ENCODE measurements at places on chromosomes 2 and 18.

GRCh38 chr2:568639-569235 lies 108.5 kb downstream of the TMEM18 start:
- DNase-seq: no peak

DNA sequence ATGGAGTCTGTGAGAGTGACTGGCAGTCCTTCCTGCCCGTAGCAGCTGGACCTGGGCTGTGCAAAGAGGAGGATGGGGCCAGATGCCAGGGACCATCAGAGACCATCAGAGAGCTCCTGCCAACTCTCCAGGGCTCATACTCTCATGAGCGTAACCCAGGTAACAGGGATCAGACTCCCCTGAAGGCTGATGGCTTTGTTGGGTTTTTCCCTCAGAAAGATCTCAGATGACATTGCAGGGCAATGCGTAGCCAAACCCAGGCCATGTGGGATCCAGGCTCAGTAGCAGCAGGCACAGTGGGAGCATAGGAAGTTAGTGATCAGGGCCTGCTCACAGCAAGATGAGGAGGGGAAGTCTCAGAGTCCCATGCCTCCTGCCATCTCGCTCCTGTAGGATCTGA lies 218.0 kb downstream of the LOXHD1 start:
- no peak for DNase-seq

DNA sequence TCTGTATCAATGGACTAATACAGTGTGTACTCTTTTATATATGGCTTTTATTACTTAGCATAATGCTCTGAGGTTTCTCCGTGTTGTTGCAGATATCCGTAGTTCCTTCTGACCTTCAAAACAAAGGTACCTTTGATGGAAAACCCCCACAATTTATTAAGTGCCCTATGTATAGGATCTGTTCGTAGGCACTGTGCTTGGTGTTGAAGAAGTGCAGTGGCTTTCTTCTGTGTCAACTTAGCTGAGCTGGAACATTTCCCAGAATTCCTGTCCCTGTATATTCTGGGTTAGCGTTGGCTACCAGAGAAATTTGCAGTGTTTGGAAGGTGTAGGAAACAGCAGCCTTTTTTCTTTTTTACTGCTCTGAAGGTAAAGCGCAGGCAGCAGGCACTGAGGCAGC lies 56.3 kb upstream of the MSH2 start:
- no peak for DNase-seq

GRCh38 chr2:118012778-118013177 lies 1.1 kb downstream of the CCDC93 start:
- DNase-seq: no peak

DNA sequence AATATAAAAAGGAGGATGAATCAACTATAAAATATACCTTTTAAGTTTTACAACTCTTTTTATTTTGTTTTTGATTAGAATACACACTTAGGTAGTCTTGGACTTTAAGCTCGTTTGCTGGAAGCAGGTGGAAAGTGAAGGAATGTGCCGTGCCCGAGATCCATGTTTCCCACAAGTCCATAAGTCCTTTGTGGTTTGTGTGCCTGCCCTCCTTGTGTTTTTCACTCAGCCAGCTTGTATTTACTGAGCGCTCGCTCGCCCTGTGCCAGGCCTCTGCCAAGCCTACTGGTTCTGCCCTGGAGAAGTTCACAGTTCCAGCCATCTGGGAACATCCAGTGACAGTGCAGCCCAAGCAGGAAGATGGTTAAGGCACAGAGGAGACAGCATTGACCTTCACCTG lies 142.6 kb downstream of the MGAT5 start:
- no peak for DNase-seq

Measured in tibial artery (tissue), 4 donors.